Thoracic aorta (tissue), 2 donors: ENCODE measurements at places on chromosomes 11 and 22. TPM values are rescaled to one million over a fixed set of nuclear protein-coding genes. Genes with fewer than 3 reads are reported as not detected.

Gene HSPB2
- total RNA-seq = 3.1 TPM

Gene MAJIN
- total RNA-seq = not detected

DNA sequence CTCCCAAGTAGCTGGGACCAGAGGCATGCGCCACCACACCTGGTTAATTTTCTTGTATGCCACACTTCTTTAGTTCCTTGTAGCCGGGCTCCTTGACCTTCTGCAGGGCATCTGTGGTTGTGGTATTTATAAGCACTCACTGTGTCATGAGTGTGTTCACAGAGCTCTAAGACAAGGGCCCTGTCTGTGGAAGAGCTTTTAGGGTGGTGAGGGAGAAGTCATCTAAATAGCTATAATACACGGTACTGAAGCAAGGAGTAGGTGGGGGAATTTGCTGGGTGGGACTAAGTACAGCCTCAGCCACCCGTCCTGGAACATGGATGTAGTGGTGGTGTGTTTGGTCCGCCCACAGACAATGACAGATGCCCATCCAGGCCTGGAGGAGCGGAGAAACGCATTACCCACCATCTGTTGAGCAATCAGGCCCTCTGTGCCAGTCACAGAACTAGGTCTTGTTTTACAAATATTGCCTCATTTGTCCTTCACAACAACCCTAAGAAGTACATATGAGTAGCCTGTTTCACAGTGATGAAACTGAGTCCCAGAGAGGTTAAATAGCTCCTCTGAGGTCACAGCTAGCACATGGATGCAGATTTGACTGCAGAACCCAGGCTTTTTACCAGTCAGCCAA is 10.1 kb downstream of the ACO2 start:
- DNase-seq = no peak

DNA sequence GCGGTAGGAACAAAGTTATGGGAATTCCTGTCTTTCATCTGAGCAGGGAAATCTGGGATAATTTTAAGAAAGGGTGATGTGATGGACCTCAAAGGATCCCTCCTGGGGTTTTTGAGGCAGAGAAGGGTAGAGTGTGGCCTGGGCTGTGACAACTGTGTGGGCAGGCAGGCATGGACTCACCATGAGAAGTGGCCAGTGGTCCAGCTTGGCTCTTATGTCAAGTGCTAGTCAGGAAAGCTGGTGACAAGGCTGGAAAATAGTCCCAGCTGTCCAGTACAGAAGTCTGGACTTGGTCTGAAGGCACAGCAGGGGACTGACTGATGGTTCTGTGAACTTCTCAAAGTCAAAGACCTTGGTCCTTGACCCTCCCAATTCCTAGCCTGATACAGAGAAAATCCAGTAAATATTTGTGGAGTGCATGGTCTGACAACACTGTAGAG is 1.7 kb downstream of the PPFIBP2 start:
- no peak for DNase-seq

DNA sequence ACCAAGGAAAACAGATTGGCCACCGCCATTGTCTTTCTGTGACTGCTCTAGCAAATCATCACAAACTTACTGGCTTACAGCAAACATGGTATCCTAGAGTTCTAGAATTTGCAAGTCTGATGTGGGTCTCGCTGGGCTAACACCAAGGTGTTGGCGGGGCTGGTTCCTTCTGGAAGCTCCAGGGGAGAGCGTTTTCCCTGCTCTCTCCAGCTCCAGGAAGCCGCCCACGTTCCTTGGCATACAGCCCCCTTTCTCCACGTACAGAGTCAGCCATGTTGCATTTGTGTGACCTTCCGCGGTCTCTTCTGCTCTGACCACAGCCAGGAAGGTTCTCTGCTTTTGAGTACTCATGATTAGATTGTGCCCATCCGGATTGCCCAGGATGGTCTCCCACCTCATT is 27.5 kb downstream of the TBC1D22A start:
- DNase-seq = no peak
